ENCODE measurements at places on chromosomes 7 and 10. TPM values are rescaled to one million over a fixed set of nuclear protein-coding genes. Genes with fewer than 3 reads are reported as not detected.

- no peak for DNase-seq
Observed at GRCh38 chr10:101346177-101346576, 7.8 kb upstream of the BTRC start.

- DNase-seq = peak; percentile 85
Observed at GRCh38 chr7:83162402-83163256, at the start of gene PCLO. Gene PCLO, minus strand, starts transcription at chr7:83162884. Its CDS starts 292 bp downstream, at chr7:83162592.

- DNase-seq = no peak
Observed at GRCh38 chr7:77205706-77206105, 6.1 kb upstream of the FGL2 start.

Gene HPS6
- total RNA-seq = 39.2 TPM

Gene SHH
- 6.1 TPM for total RNA-seq

Gene PLPP4
- total RNA-seq = not detected

All from upper lobe of left lung (tissue), 6 donors.